Activated T-helper 1 cell treated with anti-CD3 and anti-CD28 coated beads, Interleukin-2, amount 50 U/mL, for 16 hours (primary cell): ENCODE measurements at places on chromosomes 7 and 10.

- DNase-seq, result no peak
Observed at GRCh38 chr10:81943583-81943982, 68.6 kb downstream of the NRG3 start.

- no peak for DNase-seq
Observed at GRCh38 chr10:88253-88652, 39.2 kb upstream of the TUBB8 start.

- no peak for DNase-seq
Observed at GRCh38 chr10:28623483-28623882, 53.8 kb upstream of the BAMBI start.

DNA sequence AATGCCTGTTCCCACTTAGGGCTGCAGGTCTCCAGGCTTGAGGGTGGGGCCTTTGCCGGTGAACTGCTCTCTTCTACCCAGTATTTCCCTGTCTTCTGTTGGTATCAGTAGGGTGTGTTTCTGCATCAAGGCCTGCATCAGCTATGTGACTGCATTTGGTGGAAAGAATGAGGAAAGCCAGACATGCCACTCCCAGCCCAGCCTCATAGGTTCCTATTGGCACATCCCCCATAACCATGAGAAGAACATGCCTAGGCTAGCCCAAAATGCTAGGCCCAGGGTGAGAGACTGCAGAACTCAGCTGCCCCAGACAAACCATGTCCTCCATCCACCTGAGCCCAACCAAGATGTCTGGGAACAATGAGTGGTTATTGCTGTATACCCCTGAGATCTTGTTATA is 380.3 kb upstream of the ADARB2 start:
- no peak for DNase-seq

DNA sequence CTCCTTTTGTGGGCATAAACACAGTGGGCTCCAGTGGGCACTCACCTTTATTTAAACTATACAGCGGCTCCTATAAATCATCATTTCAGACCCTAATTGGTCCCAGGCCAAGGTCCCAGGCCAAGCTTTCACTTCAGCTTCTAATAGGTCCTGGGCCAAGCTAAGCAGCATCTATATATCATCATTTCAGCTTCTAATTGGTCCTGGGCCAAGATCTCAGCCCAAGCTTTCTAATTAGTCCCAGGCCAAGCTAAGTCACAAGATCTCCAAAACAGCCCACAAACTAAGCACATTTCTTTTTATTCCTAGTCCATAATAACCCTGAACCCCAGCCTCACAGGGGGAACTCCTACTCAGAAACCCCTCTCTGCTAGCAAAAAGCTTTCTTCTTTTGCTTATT is 47.1 kb downstream of the ZNF680 start:
- no peak for DNase-seq

DNA sequence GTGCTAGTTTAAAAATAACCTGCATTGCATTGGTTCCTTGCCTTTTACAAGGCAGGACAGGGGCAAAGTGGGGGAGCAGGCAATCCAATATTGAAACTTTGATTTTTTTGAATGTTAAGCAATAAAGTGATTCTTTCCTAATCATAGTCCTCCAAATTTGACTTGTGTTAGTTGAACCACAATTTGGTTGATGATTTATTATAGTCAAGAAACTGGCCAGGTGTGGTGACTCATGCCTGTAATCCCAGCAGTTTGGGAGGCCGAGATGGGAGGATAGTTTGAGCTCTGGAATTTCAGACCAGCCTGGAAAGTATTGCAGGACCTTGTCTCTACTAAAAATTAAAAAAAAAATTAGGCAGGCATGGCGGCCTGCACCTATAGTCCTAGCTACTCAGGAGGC is 27.9 kb upstream of the ABLIM1 start:
- no peak for DNase-seq

DNA sequence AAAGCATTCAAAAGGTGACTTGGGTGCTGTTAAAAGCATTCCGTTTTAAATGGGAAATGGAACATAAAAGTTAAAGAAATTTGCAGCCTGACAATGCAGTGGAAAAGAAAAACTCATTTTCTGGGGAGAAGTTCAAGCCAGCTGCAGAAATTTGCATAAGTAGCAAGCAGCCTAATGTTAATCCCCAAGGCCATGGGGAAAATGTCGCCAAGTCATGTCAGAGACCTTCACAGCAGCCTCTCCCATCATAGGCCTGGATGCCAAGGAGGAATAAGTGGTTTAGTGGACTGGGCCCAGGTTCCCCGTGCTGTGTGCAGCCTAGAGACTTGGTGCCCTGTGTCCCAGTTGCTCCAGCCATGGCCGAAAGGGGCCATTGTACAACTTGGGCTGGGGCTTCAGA is 154.2 kb downstream of the PKD1L1 start:
- DNase-seq, result no peak

DNA sequence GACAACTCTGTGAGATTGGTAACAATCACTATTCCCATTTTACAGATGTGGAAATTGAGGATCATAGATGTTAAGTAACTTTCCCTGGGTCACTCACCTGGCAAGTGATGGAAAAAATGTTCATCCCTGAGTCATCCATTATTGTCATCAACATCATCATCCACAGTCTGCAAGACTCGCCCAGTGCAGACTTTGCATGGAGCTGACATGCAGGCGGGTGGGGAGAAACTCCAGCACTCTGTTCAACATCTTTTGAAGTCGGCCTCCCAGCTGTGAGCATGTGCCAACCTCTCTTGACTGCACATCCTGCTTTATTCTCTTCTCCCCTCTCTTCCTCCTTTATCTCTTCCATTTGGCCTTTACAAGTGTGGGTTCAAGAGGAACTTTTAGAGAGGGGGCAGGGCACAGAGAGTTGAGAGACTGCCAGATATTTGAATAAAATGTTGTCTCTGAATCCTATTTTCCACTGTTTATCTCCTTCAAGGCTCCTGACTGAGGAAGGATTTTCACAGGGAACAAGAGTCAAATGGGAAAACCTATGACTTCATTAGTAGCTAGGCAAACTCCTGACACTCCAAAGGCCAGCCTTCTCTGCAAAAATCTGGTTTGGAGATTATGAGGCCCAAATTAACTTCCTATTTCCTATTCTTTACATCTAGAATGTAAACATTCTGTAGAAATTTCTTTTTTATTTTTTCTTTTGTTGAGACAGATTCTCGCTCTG is 283.7 kb upstream of the PODXL start:
- no peak for DNase-seq

GRCh38 chr7:105353752-105354328 is 34.9 kb downstream of the SRPK2 start:
- no peak for DNase-seq

- DNase-seq, result no peak
Observed at GRCh38 chr7:36280840-36281812, 108.5 kb upstream of the ANLN start.
